ENCODE measurements at places on chromosomes 6 and 20.
A peak's percentile ranks its signal among the peaks of the same experiment; 100 is the strongest.

GRCh38 chr20:2300420-2300819 is 4.6 kb downstream of the TGM3 start:
- no peak for DNase-seq

- no peak for DNase-seq
Measured at GRCh38 chr6:74851596-74851995, 354.3 kb downstream of the COL12A1 start.

- DNase-seq: no peak
Measured at GRCh38 chr6:50147371-50147770, 97.6 kb upstream of the DEFB112 start.

GRCh38 chr6:45253453-45253852 is 74.7 kb upstream of the RUNX2 start:
- DNase-seq: no peak

- DNase-seq: no peak
Measured at GRCh38 chr6:147707524-147707923, 199.0 kb downstream of the SAMD5 start.

- no peak for DNase-seq
Measured at GRCh38 chr6:14517516-14518105, 400.0 kb downstream of the CD83 start.

- no peak for DNase-seq
Measured at GRCh38 chr6:66662721-66663507, 955.9 kb upstream of the EYS start.

- DNase-seq: peak; percentile 9
Measured at GRCh38 chr6:145815309-145816274, 997 bp upstream of the FBXO30 start.

DNA sequence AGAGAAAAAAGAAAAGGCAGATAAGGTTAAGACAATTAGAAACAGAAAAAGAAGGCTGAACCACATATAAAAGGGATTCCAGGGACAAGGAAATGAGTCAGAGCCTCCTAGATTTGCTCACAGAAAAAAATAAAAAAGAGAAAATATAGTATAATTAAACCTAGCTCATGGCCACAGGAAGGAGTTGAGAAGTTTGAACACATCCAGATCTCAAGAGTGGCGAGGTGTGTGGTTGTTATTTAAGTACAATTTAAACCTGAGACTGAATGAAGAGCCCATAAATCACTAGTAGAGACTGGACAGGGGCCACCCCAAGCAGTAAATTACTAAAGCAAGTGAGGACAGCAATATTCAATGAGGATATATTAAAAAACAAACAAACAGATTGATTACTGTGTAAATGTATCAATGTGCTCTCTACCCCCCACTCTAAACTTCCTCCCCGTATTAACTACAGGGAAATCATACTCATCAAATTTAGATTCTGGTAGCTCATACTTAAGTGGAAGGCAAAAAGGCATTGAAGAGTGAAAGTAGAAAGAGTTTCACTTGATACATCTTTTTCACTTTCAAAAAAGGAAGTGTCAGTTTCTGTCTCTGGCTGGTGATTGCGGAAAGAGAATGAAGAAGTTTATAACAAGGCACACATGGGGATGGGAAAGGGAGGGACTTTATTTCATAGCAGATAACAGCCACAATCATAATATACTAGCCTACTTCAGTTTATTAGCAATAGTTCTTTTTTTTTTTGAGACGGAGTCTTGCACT is 49.3 kb upstream of the SCAF8 start:
- DNase-seq: peak; percentile 89

DNA sequence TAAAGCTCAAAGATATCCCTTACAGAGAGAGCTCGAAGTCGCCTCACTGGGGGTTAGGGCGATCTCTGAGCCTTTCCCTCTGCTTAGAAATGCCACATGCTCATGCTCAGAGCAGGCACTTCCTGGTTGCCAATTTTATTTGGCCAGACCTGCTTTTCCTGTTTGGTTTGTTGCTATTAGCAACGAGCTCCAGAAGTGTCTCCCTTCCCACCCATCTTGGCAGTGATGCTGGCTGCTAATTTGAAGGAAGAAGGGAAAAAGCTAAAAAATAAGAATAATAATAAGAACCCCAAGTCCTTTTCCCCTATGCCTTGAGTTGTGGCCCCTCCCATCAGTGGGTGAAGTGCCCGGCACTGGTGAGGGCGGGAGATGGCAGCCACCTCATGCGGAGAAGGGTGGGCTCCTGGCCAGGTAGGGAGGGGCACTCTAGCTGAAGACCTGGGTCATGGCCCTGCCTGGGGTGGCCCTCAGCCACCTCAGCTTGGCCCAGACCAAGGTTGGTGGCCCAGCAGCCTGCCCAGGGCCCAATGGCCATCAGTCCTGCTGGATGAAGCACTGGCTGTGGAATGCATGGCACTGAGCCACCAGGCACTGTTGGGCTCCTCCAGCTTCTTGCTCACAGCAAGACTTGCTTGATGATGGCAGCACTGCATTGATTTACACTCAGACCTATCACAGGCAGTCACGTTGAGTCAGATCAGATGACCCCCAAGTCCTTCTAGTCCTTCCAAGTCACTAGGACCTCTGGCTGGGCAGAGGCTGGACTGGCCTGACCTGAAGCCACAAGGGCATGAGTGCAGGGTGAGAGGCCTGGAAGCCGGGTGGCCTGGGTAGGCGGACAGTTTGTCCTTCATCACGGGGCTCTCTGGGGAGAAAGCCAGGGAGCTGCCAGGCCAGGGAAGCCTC is 79.0 kb downstream of the SYNJ2 start:
- DNase-seq: peak; percentile 77

DNA sequence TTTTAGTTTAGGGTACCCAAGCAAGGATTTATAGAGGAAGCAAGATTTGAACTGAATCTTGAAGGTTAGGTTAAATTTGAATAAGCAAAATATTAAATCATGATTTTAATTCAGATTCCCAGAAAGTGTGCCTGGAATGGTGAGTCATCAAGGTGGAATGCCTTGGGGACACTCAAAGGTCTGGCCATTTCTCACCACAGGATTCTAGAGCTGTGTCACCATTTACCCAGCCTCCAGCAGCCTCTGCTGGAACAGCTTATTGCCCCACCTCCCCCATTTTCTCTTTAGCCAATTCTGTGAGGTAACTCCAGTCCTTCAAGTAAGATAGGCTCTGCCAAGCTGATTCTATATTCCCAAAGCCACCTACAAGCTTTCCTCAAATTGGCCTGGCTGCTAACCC is 181.4 kb downstream of the SIM1 start:
- DNase-seq: no peak

GRCh38 chr6:3745566-3746118 is 5.9 kb downstream of the PXDC1 start:
- no peak for DNase-seq

- no peak for DNase-seq
Measured at GRCh38 chr6:5334341-5334740, 73.0 kb downstream of the FARS2 start.

DNA sequence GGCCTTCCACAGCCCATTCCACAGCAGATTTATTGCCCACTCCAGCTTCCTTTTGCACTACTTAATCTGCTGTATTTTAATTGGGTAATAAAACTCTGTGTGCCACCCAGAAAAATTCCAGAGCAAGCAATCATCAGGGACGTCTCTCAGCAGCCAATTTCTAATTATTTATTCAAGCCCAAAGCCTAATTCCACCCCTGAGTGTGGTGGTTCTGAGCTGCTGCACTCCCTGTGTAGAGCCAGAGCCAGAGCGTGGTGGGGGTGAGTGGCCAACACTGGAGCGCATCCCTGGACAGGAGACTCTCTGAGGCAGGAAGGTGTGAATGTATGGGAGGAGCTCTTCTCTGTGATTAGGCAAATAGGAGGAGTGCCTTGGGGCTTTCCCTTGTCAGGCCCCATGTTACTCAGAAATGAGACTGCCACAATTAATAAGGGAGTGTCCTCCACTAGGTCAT is 66.1 kb downstream of the CD24 start:
- no peak for DNase-seq

DNA sequence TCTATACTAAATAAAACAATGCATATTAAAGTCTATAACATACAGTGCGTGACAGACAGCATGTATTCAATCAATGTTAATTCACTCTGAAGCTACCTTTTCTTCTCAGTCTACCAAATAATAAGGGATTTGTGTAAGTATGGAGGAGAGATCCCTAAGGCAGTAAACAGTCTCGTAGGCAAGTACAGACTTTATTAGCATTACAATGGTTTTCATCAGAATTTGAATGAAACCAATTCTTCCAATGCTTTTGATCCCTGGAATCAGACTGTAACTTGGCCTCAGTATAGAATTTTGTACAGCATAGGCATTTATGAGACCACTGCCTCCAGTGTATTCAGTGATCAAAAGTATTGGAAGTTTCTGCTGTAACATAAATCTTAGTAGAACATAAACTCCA is 19.5 kb downstream of the LYRM4 start:
- no peak for DNase-seq

GRCh38 chr6:18021166-18021850 is 33.9 kb upstream of the KIF13A start:
- DNase-seq: no peak

GRCh38 chr20:1508574-1508973 is 17.4 kb upstream of the SIRPB2 start:
- no peak for DNase-seq

DNA sequence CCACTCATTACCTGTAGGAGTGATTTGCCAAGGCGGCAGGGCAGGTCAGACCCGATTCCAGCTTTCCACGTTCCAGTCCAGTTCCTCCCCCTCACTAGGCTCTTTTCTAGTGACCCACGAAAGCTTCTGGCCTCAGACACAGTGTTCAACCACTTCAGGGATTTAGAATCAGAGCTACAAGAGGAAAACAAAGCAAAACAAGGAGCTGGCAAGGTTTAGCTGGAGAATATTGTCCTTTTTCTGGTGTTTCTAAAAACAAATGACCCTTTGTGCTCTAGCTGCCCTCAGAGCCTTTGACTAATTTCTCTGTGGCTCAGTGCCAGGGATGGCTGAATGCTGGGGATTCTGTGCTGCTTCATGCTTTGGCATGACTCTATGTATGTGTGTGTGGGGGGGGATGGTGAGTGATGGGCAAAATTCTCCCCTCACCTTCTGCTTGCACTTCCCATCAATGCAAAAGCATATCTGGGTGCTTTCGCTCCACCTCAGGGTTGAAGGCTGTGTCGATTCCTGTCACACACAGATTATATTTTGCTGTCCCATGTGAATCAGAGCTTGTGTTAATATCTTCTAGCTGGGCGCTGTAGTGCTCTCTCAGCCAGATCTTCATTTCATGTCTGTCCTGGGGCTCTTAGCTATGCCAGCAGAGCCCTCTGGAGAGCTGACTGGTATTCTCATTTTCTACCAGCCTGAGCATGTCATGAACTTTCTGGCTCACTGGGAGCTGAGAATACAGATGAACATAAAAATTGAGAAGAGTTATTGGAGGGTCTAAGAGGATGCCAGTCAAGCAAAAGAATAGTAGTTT is 19.3 kb upstream of the NEDD9 start:
- DNase-seq: no peak

GRCh38 chr6:100099189-100100074 is 105.4 kb upstream of the MCHR2 start:
- DNase-seq: no peak

GRCh38 chr20:53660947-53661381 is 67.3 kb upstream of the ZNF217 start:
- DNase-seq: no peak

- DNase-seq: no peak
Measured at GRCh38 chr6:100300221-100300736, 164.4 kb downstream of the SIM1 start.

DNA sequence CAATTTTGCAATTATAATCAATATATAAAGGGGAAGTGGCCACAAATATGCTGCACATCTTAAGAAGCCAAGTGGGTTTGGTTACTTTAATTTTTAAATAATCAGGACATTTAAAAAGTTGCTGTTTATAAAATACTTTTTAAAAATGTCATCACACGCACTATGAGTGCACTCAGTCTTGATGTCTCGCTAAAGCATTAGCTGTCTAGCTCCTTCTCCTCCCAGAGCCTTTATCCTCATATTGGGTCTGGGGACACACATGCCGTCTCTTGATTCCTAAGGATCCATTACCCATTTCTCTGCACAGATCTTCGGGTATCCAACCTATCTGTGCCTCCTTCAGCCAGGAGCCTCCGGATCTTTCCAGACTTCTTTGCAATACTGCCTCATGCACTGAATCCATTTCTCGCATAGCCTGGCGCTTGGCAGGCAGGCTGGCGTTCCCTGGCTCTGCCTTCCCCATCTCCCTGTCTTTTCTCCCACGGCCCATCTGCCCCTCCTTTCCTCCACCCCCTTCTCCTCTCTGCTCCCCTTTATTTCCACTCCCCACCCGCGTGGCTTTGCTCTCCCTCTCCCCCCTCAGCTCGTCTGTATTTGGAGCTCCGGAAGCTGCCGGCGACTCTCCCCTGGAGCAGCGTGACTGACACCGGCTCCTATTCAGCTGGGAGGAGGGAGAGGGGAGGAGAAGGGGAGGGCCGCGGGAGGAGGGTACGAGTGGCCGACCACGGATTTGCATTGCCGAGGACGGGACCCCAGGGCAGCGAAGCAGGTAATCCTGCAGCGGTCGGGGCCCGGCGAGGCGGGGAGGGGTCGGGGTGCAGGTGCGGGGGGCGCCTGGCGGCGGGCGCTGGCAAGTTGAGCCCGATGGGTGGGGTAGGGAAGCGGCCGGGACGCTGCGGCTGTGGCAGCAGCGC is at the start of gene CAP2:
CAP2 (plus strand) TSS at position 618 of the 914 bp plus-strand sequence. CDS start 27,961 bp downstream, outside the sequence.
- peak; percentile 43 for DNase-seq

DNA sequence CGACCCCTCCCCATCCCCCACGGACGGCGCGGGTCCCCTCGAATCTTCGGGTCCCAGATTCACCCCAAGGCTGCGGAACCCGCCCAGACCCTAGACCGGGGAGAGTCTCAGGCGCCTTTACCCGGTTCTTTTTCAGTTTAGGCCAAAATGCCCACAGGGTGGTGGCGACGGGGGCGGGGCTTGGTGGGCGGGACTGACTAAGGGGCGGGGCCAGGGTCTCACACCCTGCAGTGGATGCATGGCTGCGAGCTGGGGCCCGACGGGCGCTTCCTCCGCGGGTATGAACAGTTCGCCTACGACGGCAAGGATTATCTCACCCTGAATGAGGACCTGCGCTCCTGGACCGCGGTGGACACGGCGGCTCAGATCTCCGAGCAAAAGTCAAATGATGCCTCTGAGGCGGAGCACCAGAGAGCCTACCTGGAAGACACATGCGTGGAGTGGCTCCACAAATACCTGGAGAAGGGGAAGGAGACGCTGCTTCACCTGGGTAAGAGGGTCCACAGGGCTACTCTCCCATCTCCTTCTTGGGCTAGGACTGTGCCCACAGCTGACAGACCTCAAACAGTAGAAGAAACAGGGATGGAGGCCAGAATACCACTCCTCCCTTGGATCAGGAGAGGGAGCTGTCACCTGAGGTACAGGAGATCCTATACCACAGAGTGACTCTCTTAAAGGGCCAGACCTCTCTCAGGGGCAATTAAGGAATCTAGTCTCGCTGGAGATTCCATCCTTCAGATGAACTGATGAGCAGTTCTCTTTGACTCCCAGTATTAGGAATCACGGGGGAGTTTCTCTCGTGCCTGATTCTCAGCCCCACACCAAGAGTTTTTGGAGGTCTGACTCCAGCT is 942 bp downstream of the HLA-E start:
- DNase-seq: peak; percentile 78

All from common myeloid progenitor, CD34-positive (primary cell).